Naive thymus-derived CD4-positive, alpha-beta T cell (primary cell): ENCODE measurements at places on chromosomes 7 and 10. TPM values are rescaled to one million over a fixed set of nuclear protein-coding genes. Genes with fewer than 3 reads are reported as not detected.

Gene ESYT2
- 113 TPM for total RNA-seq

Gene MAGI2
- total RNA-seq, result 0.67 TPM

Gene DKK1
- total RNA-seq, result not detected in 2 replicates

Gene BTBD16
- total RNA-seq, result not detected

Gene ERCC6
- total RNA-seq, result 50.7 TPM

Gene OR2A42
- total RNA-seq, result not detected

Gene TBX20
- not detected for total RNA-seq

Gene TAS2R4
- 6.3 TPM for total RNA-seq

Gene MLXIPL
- total RNA-seq, result not detected

Gene PARD3
- 0.49 TPM for total RNA-seq

Gene RNF133
- not detected in 2 replicates for total RNA-seq

Gene KIF5B
- total RNA-seq, result 46.9 TPM

Gene FUOM
- total RNA-seq, result 24.6 TPM

Gene TAS2R41
- 1.9 TPM for total RNA-seq

Gene PVRIG
- 88.7 TPM for total RNA-seq

Gene PLAU
- 0.87 and 0.94 TPM in 2 replicates for total RNA-seq

Gene MSMB
- total RNA-seq, result not detected

Gene C10orf105
- total RNA-seq, result 0.13 TPM

Gene A1CF
- total RNA-seq, result not detected

Gene GBX1
- total RNA-seq, result not detected

Gene APBB1IP
- 70.3 and 71.7 TPM in 2 replicates for total RNA-seq

Gene RELN
- total RNA-seq, result not detected

Gene ADRA2A
- 0.22 TPM for total RNA-seq

Gene GARS1
- 75.8 TPM for total RNA-seq

Gene ADAMTS14
- not detected for total RNA-seq

Gene AEBP1
- total RNA-seq, result 27.5 TPM

Gene SAP25
- total RNA-seq, result 71.2 TPM

Gene LIPN
- total RNA-seq, result not detected

Gene CPN1
- total RNA-seq, result not detected in 2 replicates

Gene ADGRA1
- not detected for total RNA-seq

Gene SRRM3
- 0.10 TPM in 1 of 2 replicates, not detected in the other for total RNA-seq

Gene GRID2IP
- 0.69 TPM for total RNA-seq

Gene NPC1L1
- total RNA-seq, result 0.21 TPM

Gene SCIN
- 0.16 TPM for total RNA-seq
